ENCODE measurements at places on chromosomes 5 and 9. TPM values are rescaled to one million over a fixed set of nuclear protein-coding genes. Genes with fewer than 3 reads are reported as not detected.

DNA sequence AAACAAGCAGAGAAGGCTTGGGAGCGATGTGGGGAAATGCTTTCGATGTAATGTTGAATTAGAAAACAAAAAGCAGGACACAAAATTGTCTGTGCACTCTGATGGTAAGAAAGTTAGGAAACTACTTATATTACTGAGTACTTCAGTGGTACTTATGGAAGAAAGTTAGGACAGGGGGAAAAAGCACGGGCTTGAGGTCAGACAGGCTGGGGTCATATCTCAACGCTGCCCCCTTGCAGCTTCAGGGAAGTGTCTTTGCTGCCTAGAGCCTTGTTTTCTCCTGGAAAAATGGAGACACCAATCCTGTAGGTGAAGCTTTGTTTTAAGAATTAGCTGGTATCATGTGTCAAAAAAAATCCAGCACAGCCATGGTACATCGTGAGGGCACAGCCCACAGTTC is 23.0 kb downstream of the NEURL1B start:
- peaks cover 4% of the 10 kb centered on the region for H3K4me1 ChIP-seq
- no peak overlapping the region for H3K27ac ChIP-seq
- no peaks in the 10 kb centered on the region for H3K36me3 ChIP-seq
- no peak for DNase-seq
- H3K4me3 ChIP-seq = no peak overlapping the region
- H3K27me3 ChIP-seq = no peaks in the 10 kb centered on the region

GRCh38 chr5:147869112-147869511 is 9.4 kb upstream of the SCGB3A2 start:
- H3K4me1 ChIP-seq = no peaks in the 10 kb centered on the region
- no peaks in the 10 kb centered on the region for H3K36me3 ChIP-seq
- no peak overlapping the region for H3K27ac ChIP-seq
- H3K27me3 ChIP-seq = no peaks in the 10 kb centered on the region
- DNase-seq = no peak
- no peak overlapping the region for H3K4me3 ChIP-seq

GRCh38 chr5:26662806-26663360 is 375.5 kb downstream of the CDH9 start:
- H3K27me3 ChIP-seq = no peaks in the 10 kb centered on the region
- no peaks in the 10 kb centered on the region for H3K36me3 ChIP-seq
- no peak for DNase-seq
- no peak overlapping the region for H3K27ac ChIP-seq
- H3K4me1 ChIP-seq = no peaks in the 10 kb centered on the region
- H3K4me3 ChIP-seq = no peak overlapping the region

- H3K27me3 ChIP-seq = no peaks in the 10 kb centered on the region
- no peak for DNase-seq
- no peaks in the 10 kb centered on the region for H3K4me1 ChIP-seq
- no peak overlapping the region for H3K27ac ChIP-seq
Measured at GRCh38 chr5:137205231-137206027, 293.7 kb downstream of the SPOCK1 start.

GRCh38 chr5:34688015-34688810 is 32.1 kb downstream of the RAI14 start:
- H3K4me1 ChIP-seq = peaks cover 21% of the 10 kb centered on the region
- no peaks in the 10 kb centered on the region for H3K27me3 ChIP-seq
- no peak overlapping the region for H3K4me3 ChIP-seq
- no peak for DNase-seq

DNA sequence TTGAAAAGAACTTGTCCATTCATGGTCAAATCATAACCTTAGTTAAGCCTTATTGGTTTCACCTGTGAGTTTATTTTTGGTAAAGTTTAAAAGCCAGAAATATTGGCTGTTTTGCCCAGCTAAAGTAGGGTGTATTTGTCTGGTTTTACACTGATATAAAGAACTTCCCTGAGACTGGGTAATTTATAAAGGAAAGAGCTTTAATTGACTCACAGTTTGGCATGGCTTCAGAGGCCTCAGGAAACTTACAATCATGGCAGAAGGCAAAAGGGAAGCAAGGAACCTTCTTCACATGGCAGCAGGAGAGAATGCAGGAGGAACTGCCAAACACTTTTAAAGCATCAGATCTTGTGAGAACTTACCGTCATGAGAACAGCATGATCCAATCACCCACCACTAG is 55.3 kb downstream of the JAKMIP2 start:
- no peaks in the 10 kb centered on the region for H3K27me3 ChIP-seq

- H3K4me3 ChIP-seq = no peak overlapping the region
- no peaks in the 10 kb centered on the region for H3K36me3 ChIP-seq
- no peak for DNase-seq
- H3K4me1 ChIP-seq = no peaks in the 10 kb centered on the region
Measured at GRCh38 chr9:132770770-132771310, 100.6 kb downstream of the GTF3C4 start.

GRCh38 chr9:14336244-14336643 is 22.3 kb upstream of the NFIB start:
- no peak overlapping the region for H3K4me3 ChIP-seq
- no peak overlapping the region for H3K27ac ChIP-seq
- no peak for DNase-seq
- H3K27me3 ChIP-seq = peaks cover 4% of the 10 kb centered on the region
- no peaks in the 10 kb centered on the region for H3K36me3 ChIP-seq

GRCh38 chr9:99430301-99430700 is 208.2 kb downstream of the SEC61B start:
- H3K27me3 ChIP-seq = no peaks in the 10 kb centered on the region
- H3K27ac ChIP-seq = no peak overlapping the region
- H3K4me3 ChIP-seq = no peak overlapping the region
- H3K36me3 ChIP-seq = no peaks in the 10 kb centered on the region
- no peaks in the 10 kb centered on the region for H3K4me1 ChIP-seq

DNA sequence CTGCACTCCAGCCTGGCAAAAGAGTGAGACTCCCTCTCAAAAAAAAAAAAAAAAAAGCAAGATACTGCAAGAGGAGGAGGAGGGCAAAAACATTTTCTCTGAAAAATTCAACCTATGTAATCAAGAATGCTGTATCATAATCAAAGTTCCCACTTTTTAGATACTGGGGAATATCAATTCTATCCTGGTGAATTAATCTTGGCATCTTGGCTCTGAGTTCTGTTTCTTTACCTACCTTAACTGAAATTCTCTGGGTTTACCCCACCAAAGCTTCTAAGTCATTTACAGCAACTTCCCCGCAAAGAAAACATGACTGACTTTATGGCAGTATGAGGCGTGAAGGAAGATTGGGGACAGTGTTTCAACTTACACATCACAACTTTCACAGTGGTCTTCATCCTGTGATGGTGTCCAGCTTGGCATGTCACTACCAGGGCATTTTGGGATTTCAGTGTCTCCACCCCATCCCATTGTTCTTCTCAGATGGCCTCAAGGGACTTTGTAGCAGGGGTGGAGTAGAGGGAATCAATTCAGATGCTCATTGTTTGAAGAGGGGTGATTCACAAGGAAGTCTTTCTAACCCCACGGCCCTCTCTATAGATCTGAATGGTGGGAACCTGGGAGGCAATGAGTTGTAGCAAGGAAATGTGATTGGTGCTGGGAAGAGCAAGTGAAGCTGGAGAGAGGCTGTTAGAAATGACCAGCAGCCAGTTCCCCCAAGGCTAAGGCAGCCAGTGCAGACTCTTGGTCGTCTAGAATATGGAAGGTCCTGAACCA is 130.5 kb downstream of the SCAMP1 start:
- peaks cover 5% of the 10 kb centered on the region for H3K36me3 ChIP-seq
- H3K4me3 ChIP-seq = no peak overlapping the region
- DNase-seq = no peak
- no peak overlapping the region for H3K27ac ChIP-seq
- H3K4me1 ChIP-seq = no peaks in the 10 kb centered on the region
- H3K27me3 ChIP-seq = no peaks in the 10 kb centered on the region

GRCh38 chr5:56698463-56699381 is 116.6 kb upstream of the MAP3K1 start:
- no peaks in the 10 kb centered on the region for H3K36me3 ChIP-seq
- no peak overlapping the region for H3K4me3 ChIP-seq
- no peak for DNase-seq

- H3K27ac ChIP-seq = no peak within 1 kb of the TSS
- H3K4me3 ChIP-seq = no peak within 1 kb of the TSS
- DNase-seq = no peak
- H3K36me3 ChIP-seq = no peaks in the 10 kb centered on the region
Measured at GRCh38 chr9:136764301-136764891, at the start of gene LCN15. TSS of gene LCN15 (minus strand) at chr9:136764518. CDS start at chr9:136764488, 30 bp downstream.

DNA sequence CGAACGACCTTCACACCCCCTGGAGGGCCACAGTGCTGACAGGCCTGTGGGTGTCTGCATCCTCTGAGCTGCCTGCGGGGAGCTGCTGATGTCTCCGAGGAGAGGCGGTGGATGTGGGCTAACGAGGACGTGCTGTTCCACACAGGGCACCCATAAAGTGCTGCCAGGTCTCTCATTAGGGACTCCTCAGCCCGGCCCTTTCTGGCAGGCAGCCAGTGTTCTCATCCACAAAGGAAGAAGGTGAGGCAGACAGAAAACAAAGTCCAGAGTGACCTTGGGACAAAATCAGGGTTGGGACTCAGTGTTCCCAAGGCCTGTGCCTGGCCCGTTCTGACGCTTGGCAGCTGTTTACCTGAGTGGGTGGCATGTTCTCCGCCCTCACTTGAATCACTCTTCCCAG is 29.3 kb downstream of the CARTPT start:
- no peak overlapping the region for H3K27ac ChIP-seq
- H3K4me1 ChIP-seq = no peaks in the 10 kb centered on the region
- no peak for DNase-seq
- H3K36me3 ChIP-seq = no peaks in the 10 kb centered on the region

- H3K4me3 ChIP-seq = no peak overlapping the region
- H3K36me3 ChIP-seq = no peaks in the 10 kb centered on the region
Measured at GRCh38 chr9:114899995-114900394, 30.4 kb downstream of the TNFSF8 start.

DNA sequence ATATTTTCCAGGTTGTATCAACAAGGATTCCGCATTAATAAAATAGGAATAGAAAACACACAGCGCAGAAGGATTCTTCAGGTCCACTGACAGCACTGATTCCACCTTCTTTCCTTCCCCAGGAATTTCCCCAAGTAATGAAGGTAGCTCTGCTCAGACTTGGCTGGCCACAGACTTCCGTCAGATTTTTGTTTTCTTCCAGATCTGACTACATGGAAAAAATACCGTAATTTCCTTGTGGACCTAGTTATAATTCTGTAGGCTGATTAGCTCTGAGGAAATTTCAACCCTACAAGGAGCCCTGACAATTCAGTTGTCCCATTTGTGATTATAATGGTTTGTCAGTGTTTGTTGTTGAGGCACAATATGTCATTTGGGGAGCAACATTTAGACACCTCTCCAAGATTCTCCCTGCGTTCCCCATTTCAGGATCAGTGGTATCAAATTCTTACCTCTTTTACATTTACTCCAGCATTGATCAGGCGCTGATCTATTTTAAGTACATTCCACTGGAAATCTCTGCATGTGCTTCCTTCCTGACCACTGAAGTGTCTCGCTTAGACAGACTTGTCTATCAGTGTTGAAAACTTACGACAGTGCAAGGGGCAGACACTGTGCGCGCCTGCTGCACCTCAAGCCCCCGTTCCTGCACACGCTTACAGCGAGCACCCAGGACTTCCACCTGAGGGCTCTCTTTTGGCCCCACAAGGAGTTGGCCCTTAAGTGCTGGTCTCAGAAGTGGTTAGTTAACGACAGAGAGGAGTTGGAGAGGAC is 94.8 kb downstream of the LHFPL2 start:
- no peaks in the 10 kb centered on the region for H3K4me1 ChIP-seq
- H3K27ac ChIP-seq = no peak overlapping the region
- no peaks in the 10 kb centered on the region for H3K27me3 ChIP-seq
- H3K4me3 ChIP-seq = no peak overlapping the region
- DNase-seq = no peak
- no peaks in the 10 kb centered on the region for H3K36me3 ChIP-seq

- no peak overlapping the region for H3K4me3 ChIP-seq
- DNase-seq = no peak
- no peak overlapping the region for H3K27ac ChIP-seq
- H3K4me1 ChIP-seq = no peaks in the 10 kb centered on the region
Measured at GRCh38 chr5:39104221-39104620, 30.0 kb upstream of the RICTOR start.

- DNase-seq = no peak
- H3K4me1 ChIP-seq = no peaks in the 10 kb centered on the region
- no peak overlapping the region for H3K4me3 ChIP-seq
- no peaks in the 10 kb centered on the region for H3K27me3 ChIP-seq
- no peaks in the 10 kb centered on the region for H3K36me3 ChIP-seq
- no peak overlapping the region for H3K27ac ChIP-seq
Measured at GRCh38 chr5:22319798-22320197, 533.3 kb downstream of the CDH12 start.

- no peak overlapping the region for H3K4me3 ChIP-seq
- no peak overlapping the region for H3K27ac ChIP-seq
- H3K36me3 ChIP-seq = no peaks in the 10 kb centered on the region
- H3K27me3 ChIP-seq = no peaks in the 10 kb centered on the region
- H3K4me1 ChIP-seq = no peaks in the 10 kb centered on the region
Measured at GRCh38 chr9:29796291-29796952, 2223.1 kb upstream of the C9orf72 start.

DNA sequence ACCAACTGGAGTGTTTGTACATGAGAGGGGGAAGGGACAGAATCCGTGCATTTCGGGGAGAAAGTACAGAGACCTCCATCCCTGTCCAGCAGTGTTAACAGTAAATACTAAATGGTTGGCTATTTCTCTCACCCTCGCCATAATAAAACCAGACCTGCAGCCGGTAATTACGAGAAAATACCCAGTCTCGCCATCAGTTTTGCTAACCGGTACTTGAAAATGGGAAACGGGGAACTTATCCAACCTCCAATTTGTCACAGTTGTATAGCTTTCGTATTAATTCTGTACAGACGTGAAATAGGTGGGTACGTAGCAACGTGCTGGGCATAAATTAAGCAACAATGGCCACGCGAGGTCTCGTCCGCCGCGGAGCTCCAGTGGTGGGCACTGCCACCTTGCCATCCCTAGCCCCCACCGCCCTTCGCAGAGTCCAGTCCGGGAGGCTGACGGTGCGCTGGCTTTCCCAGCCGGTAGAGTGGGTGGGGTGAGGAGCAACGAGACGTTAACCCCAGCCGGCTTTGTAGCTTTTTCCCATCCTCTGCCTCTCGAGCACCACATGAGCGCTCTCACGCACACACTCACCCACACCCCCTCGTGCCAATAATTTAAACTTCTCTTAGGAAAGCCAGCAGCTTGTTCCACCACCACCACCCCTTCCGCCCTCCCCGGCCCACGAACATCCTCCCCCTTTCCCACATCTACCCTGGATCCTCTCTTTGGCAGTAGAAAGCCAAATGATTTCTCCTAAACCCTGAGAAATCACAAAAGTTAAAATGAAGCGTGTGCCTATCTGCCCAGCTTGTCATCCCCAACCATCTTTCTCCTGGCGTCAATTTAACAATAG is 1.8 kb downstream of the ELAVL2 start:
- no peaks in the 10 kb centered on the region for H3K4me1 ChIP-seq
- no peaks in the 10 kb centered on the region for H3K36me3 ChIP-seq
- H3K27ac ChIP-seq = no peak overlapping the region

Gene STK32A
- 8.6 TPM for total RNA-seq

Gene DDX4
- total RNA-seq = not detected

Gene PPP3R2
- total RNA-seq = not detected

Gene DTWD2
- 12.4 TPM for total RNA-seq

Gene HTR1A
- total RNA-seq = not detected

Gene TTC16
- 0.72 TPM for total RNA-seq

Gene TAF11L12
- not detected for total RNA-seq

Gene CD274
- 5.0 TPM for total RNA-seq

Gene CCDC192
- not detected for total RNA-seq

Gene CMYA5
- 6.1 TPM for total RNA-seq

Gene SLC34A1
- 0.91 TPM for total RNA-seq

Gene SLC31A2
- total RNA-seq = 10.6 TPM

Gene SLC36A3
- total RNA-seq = not detected

Gene PRUNE2
- 65.1 TPM for total RNA-seq

All from kidney (tissue), 22 donors.